ENCODE measurements at places on chromosomes 5 and 9.

- DNase-seq, result no peak
Observed at GRCh38 chr5:137837491-137838394, 29.9 kb upstream of the MYOT start.

- DNase-seq, result no peak
Observed at GRCh38 chr5:157109744-157110143, 900 bp upstream of the HAVCR2 start.

GRCh38 chr9:5587024-5587423 lies 41.9 kb upstream of the RIC1 start:
- DNase-seq, result no peak

DNA sequence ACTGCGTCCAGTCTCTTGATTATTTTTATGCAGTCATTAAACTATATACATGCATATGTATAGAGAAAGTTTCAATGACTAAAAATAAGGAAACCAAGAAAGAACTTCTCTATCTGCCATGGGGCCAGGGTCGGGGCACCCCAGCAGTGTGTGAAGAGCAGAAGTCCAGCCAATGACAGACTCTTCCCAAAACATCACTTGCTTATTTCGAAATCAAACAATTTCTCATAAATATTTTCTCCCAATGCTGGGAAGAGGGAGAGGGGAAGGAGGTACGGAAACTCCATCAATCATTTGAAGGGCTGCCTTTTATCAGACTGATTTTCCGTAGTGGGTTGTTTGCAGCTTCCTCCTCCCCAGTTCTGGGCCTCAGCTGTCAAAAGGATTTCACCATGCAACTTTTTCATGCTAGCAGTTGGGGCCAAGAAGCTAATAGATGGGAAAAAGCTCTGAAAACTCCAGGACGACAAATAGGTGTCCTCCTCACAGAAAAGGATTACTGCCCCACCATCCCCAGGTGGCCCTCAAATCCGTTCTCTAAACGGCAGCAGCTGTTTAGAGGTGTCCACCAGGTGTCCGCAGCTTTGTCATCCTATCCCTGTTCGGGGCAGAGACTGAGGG lies 617 bp upstream of the FPGS start:
- no peak for DNase-seq

DNA sequence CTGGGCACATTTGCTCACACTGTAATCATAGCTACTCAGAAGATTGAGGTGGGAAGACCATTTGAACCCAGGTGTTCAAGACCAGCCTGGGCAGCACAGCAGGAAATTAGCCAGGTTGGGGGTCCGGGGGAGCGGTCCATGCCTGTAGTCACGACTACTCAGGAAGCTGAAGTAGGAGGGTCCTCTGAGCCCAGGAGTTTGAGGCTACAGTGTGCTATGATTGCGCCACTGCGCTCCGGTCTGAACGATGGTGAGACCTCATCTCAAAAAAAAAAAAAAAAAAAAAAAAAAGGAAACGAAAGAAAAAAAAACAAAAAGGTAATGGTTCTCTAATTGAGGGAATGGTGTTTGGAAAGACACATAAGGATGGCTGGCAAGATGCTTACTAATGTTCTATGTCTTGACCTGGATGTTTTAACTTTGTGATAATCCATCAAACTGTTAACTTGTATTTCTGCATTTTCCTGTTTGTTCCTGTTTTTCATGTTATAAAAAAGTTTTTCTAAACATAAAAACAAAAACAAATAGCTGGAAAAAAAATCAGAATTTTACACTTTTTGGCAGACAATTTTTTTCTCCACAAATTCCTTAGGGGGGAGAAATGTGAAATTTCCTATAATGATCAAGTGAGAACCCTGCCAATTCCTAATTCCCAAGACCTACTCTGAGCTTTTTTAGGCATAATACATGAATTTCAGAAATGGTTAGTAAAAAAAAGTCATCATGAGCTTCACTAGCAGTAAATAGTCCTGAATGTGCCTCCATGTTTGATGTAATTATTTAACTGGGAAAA lies 96.9 kb downstream of the DENND1A start:
- DNase-seq, result no peak

Data from activated naive CD4-positive, alpha-beta T cell (primary cell).